Testis (tissue), 5 donors: ENCODE measurements at places on chromosomes 12 and 14.

- H3K4me1 ChIP-seq = no peaks in the 10 kb centered on the region
- H3K27me3 ChIP-seq = no peaks in the 10 kb centered on the region
- H3K4me3 ChIP-seq = no peak overlapping the region
- no peak for DNase-seq
Measured at GRCh38 chr12:66767536-66767935, 88.7 kb upstream of the GRIP1 start.

- no peak overlapping the region for H3K4me3 ChIP-seq
- no peaks in the 10 kb centered on the region for H3K27me3 ChIP-seq
- peaks cover 36% of the 10 kb centered on the region for H3K4me1 ChIP-seq
- no peak for DNase-seq
- H3K36me3 ChIP-seq = no peaks in the 10 kb centered on the region
Measured at GRCh38 chr14:75234173-75235115, 44.2 kb upstream of the FOS start.

GRCh38 chr14:80231702-80232101 is 20.4 kb upstream of the DIO2 start:
- no peak overlapping the region for H3K27ac ChIP-seq
- no peak for DNase-seq
- no peaks in the 10 kb centered on the region for H3K4me1 ChIP-seq
- no peak overlapping the region for H3K4me3 ChIP-seq
- no peaks in the 10 kb centered on the region for H3K27me3 ChIP-seq

DNA sequence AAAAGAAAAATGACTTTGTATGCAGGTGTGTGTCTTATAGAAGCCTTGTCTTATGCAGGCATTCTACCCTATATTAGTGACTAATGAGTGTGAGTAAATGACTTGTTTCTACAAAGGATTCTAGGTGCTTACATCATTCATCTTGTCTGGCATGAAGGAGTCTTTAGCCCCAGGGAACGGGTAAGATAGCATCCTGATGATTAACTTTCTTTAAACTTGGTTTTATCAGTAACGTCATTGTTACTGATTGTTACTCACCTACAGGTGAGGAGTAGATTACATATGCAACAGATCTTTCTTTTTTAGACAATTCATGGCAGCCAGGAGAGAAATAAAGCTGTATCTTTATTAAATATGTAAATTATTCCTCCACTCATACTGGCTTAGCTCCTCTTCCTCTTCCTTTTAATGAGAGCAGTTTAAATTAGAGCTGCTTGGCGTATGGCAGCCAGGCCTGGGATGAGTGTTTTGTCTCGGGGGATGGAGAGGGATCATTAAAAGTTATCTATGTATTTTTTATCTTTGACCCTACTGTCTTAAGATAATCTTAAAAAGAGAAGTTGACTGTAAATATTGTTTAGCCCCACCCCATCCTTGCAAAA is 57.2 kb upstream of the ATP2A2 start:
- no peak overlapping the region for H3K4me3 ChIP-seq
- H3K27me3 ChIP-seq = no peaks in the 10 kb centered on the region
- H3K4me1 ChIP-seq = peaks cover 32% of the 10 kb centered on the region
- no peaks in the 10 kb centered on the region for H3K36me3 ChIP-seq
- DNase-seq = no peak
- peak overlapping the region; percentile 74 for H3K27ac ChIP-seq

GRCh38 chr12:92143686-92144630 is 1.7 kb downstream of the BTG1 start:
- H3K27ac ChIP-seq = peak overlapping the region; percentile 100
- H3K27me3 ChIP-seq = no peaks in the 10 kb centered on the region
- peak; percentile 85 for DNase-seq
- peaks cover 6% of the 10 kb centered on the region for H3K4me1 ChIP-seq
- no peaks in the 10 kb centered on the region for H3K36me3 ChIP-seq

- H3K4me3 ChIP-seq = no peak overlapping the region
- DNase-seq = no peak
- no peak overlapping the region for H3K27ac ChIP-seq
- no peaks in the 10 kb centered on the region for H3K27me3 ChIP-seq
- no peaks in the 10 kb centered on the region for H3K36me3 ChIP-seq
Measured at GRCh38 chr12:58678753-58679152, 241.6 kb downstream of the LRIG3 start.

DNA sequence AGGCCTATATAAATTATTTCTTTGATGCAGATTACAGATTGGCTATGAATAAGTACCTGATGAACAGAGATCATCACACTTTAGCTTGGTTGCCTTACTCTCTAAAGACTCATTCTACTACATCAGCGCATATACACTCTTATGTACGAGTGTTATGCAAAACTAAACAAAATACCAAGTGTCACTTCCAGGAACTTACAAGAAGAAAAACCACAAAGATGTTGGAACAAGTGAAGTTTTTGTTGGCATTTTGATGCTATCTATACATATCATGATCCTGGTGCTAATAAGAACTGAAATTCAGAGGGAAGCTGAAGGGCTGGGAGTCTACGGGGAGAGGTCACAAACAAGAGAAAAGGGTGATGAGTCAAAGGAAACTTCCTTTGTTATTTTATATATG is 47.9 kb upstream of the CERS5 start:
- H3K4me1 ChIP-seq = peaks cover 5% of the 10 kb centered on the region
- no peaks in the 10 kb centered on the region for H3K27me3 ChIP-seq
- DNase-seq = no peak
- no peak overlapping the region for H3K27ac ChIP-seq

GRCh38 chr14:74459289-74459946 is 33.4 kb upstream of the SYNDIG1L start:
- peak; percentile 64 for DNase-seq
- peaks cover 4% of the 10 kb centered on the region for H3K4me1 ChIP-seq
- no peak overlapping the region for H3K4me3 ChIP-seq
- no peaks in the 10 kb centered on the region for H3K36me3 ChIP-seq

GRCh38 chr14:39247256-39247655 is 13.5 kb downstream of the MIA2 start:
- no peaks in the 10 kb centered on the region for H3K27me3 ChIP-seq
- no peaks in the 10 kb centered on the region for H3K36me3 ChIP-seq
- no peak overlapping the region for H3K4me3 ChIP-seq
- no peak for DNase-seq
- no peaks in the 10 kb centered on the region for H3K4me1 ChIP-seq

DNA sequence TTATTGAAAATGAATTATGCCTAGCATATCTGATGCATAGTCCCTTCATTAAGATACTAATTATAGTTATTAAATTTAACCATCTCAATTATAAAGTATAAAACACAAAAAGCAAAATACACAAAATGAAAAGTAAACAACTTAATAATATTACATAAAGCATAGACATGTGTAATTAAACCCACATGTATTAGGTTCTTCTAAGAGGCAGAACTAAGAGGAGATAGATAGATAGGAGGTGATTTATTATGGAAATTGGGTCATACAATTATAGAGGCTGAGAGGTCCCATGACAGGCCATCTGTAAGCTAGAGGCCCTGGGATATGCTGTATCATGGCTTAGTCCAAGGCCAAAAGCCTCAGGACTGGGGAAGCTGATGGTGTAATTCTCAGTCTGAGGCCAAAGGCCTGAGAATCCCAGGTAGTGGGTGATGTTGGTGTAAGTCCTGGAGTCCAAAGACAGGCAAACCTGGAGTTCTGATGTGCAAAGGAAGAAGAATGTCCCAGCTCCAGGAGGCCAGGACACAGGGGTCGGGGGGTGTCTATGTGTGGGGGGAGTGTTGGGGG is 953.3 kb downstream of the TRHDE start:
- H3K27ac ChIP-seq = no peak overlapping the region
- DNase-seq = no peak
- no peak overlapping the region for H3K4me3 ChIP-seq
- H3K27me3 ChIP-seq = no peaks in the 10 kb centered on the region
- H3K4me1 ChIP-seq = no peaks in the 10 kb centered on the region

DNA sequence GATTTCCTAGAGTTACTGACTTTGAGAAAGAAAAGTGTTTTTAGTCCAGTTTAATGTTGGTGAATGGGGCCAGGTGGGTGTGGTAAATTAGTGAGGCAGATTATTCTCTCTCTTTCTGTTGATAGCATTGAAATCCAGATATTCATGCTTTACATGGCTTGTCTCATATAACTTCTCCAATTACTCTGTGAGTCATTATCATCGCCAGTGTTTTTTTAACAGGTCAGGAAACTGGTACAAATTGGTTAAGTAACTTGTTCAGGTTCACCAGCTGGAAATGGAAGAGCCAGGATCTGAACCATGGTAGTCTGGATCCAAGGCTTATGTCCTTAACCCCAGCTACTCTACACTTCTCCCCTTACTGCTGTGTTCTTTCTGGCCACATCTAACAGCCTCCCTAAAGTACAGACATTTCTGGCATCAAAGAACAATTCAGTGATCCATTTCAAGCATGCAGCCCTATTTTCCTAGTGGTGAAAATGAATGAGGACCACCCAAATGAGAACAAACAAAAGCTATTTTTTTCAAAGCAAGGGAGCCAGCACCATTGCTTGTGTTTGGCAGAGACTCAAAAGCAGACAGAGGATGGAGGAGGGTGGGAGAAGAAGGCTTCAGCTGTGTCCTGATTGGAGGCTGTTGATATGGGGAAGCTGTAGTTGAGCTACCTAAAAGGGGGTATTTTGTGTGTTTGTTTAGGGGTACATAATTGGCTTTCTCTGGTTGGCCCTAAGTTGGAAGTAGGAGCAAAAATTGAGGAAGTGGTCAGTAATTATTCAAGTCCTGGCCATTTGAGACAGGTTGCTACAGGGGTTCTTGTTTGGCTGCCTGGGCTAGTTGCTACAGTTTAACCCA is 1.7 kb downstream of the IRAK3 start:
- peak overlapping the region; percentile 91 for H3K27ac ChIP-seq
- H3K4me3 ChIP-seq = peak overlapping the region; percentile 68
